ENCODE measurements at places on chromosomes 5 and 9. TPM values are rescaled to one million over a fixed set of nuclear protein-coding genes. Genes with fewer than 3 reads are reported as not detected.

GDA gene
- total RNA-seq = 0.61 TPM

FCN1 gene
- 65.0 TPM for total RNA-seq

TEX48 gene
- not detected for total RNA-seq

LCN6 gene
- 8.6 TPM for total RNA-seq

TEK gene
- total RNA-seq = 76.1 TPM

TNFSF15 gene
- 5.6 TPM for total RNA-seq

DNAJC25 gene
- 6.5 TPM for total RNA-seq

Measured in lung (tissue), 17 donors.